ENCODE measurements at places on chromosomes 1 and 21.

GRCh38 chr1:29362764-29363163 lies 126.4 kb downstream of the PTPRU start:
- no peak for DNase-seq

- no peak for DNase-seq
These were observed 6.4 kb downstream of the CD58 start for GRCh38 chr1:116564426-116564825.

DNA sequence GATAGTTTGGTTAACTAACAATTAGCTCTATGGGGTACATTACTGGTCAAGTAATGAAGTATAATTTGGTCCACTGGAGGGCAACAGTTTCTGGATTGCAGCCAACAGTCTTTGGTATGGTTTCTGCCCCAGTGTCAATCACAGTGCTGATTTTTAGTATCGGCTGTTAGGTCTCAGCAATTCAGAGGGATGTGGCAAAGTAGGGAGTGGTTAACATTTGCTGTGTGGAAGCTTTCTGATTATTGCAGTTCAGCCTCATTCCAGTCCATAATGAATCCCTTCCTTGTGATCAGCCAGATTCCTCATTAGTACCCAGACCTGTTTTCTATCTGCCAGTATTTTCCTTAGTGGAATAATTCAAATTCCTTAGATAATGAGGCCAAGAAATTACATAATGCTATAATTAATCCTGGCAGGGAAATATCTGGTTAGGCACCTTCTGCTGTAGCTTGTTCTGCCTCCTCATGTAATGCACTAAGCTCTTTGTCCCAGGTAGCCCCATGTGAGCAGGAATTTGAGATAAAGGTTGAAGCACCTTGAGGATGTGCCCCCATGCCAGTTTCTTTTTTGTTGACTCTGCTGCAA lies 14.0 kb downstream of the F3 start:
- DNase-seq = no peak

DNA sequence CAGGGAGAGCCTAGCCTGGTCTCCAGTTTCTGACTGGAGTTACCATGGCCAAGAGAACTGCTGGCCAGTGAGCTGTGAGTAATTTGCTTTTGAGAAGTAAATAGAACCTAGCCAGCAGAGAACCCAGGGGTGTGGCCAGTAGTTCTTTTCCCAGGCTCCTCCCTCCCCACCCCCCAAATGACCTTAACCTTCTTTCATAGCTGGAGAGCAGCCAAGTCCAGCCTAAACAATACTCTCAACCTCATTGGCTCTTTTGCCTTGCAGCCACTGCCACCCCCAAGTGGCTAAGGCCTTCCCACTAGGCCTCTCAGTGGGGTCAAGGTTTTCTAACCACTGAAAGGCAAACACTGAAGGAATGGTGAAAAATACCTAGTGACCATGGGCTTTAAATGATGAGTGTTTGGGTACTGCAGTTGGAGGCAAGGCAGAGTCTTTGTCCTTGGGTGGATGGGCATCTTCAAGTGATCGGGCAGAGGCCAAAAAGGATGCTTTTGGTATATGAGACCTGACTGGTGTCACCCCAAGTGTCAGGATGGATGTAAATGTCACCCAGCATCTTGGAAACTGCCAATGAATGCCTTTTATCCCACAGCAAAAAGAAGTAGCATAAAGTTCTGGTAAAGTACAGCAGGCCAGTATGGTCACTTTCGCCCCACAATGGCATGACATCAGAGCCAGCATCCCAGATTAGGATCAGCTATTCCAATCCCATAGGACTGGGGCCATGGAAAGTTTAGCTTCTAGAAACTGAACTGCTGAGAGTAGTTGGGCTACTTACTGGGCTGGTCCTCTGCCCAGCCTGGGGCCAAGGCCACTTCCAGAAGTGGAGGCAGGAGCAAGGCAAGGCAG lies 3.5 kb upstream of the PIGV start:
- no peak for DNase-seq

DNA sequence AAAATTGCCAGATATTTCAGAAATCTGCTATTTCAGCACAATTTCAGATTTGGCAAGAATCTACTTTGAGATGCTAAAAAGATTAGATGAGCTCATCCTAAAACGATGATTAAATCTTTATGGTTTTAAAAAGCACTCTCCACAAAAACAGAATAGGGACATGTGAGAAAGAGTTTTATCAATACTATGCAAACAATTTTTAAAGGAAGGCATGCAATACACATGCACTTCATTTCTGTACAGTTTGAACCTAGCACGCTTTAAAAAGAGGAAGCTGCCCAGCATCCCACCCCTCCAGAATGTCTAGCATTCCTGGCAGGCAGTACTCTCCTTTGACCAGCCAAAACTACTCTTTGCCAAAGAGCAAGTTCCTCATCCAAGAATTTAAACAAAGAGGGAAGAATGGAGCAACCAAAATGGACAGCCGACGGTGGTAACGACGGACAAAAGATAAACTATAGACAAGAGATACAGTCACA lies 1.3 kb downstream of the ARHGAP29 start:
- DNase-seq = no peak

Data from stimulated activated CD4-positive, alpha-beta T cell treated with anti-CD3 and anti-CD28 coated beads, Interleukin-4, amount 100 ng/mL, for 24 hours (primary cell).